ENCODE measurements at places on chromosomes 1 and 21.

GRCh38 chr1:29451368-29451892, 215.1 kb downstream of the PTPRU start:
- DNase-seq, result no peak

- no peak for DNase-seq
Measured at GRCh38 chr1:226711976-226712741, 26.9 kb downstream of the ITPKB start.

GRCh38 chr1:24186711-24186992, 437 bp downstream of the IFNLR1 start:
- no peak for DNase-seq

DNA sequence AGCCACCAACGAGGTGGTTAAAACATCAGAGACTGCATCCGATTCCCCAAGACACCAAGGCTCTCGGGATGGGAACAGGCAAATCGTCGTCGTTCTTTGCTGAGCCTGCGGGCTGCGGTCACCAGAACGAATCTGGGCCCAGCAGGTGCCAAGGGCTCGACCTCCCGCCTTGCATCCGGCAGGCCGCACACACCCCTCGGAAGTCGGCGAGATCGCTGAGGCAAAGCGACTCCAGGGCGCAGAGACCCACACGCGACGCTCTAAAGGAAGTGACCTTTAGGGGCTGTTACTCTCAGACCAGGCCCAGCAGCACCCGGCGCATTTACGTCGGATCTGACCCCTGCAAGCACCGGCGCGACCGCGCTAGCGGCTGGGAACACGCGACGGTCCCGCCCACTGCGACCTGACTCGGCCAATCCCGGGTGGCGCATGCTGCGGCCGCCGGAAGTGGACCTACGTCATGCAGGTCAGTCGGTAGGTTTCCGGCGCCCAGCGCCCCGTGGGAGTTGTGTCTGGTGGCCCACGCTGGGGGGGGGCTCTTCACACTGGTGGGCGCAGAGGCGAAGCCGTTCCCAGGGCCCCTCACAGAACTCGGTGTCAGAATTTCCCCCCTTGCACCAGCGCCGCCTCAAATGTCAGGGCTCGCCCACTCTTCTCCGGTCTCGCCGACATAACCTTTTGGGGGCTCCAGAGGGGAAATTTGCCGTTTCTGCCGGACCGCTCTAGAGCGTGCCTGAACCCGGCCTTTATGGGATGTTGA, 7.5 kb upstream of the PARK7 start:
- DNase-seq, result peak; percentile 82

- DNase-seq, result no peak
Measured at GRCh38 chr1:37400466-37401225, 73.7 kb upstream of the ZC3H12A start.

DNA sequence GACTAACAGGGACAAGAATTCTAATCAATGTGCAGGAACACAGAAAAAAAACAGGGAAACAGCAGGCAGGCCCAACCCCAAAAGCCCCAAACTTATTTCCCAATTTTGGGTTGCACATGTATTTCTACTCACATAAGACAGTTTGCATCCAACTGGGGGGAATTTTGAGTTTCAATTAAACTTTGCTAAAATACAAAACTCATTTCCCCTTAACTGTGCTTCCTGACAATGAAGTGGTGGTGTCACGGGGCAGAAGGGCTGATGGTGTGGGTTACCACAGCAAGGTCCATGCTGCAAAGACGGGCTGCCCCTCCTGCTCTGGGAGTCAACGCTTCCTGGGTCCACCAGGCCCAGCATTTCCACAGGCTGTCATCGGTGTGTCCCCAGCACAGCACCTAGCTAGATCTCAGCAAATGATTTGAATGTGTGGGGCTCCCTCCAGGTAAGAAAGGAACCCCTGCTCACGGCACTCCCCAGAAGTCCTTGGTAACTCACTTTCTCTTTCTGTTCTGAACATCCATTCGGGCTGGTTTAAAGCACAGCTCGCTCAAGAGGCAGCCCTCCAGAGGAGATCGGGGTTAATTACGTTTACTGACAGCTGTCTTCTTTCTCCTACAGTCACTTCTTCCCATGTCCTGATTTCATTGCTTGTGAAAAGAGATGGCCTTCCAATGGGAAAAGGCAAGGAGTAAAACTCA, 27.4 kb downstream of the HIVEP3 start:
- no peak for DNase-seq

GRCh38 chr1:41612953-41613352, 128.5 kb upstream of the EDN2 start:
- DNase-seq, result no peak

- peak; percentile 69 for DNase-seq
Measured at GRCh38 chr1:23718482-23718881, 24.8 kb upstream of the ELOA start.

- DNase-seq, result no peak
Measured at GRCh38 chr1:27770293-27770830, 2.7 kb upstream of the STX12 start.

DNA sequence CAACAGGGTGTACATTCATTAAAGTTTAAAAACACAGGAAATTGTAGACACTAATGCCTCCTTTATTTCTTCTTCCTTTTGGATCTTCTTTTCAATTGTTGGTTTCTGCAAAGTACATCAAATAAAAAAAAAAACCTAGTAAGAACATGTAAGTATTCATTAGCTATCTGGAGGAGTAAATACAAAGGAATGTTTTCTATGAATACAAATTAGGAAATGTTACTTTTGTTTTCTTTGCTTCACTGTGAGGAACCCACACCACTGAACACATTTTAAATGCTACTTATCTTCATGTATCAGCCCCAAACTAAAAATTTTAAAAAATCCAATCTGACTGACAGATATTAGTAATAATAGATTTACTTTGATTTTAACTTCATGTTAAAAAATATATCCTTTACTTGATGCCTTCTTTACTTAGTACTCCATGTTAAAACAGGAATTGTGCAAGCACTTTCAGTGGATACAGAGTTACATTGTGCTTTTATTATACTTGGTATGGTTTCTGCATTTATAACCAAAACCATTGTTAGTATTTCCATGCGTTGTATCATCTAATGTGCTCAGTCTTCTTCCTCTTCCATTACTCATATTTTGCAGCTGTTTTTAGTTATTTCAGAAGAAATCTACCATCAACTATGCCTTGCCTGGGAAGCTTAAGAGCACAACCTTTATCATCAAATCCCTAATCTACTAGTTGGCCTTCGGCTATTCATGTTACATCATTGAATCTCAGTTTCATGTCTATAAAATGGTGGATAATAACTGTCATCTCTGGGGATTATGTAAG, 236.9 kb upstream of the DPYD start:
- peak; percentile 15 for DNase-seq

DNA sequence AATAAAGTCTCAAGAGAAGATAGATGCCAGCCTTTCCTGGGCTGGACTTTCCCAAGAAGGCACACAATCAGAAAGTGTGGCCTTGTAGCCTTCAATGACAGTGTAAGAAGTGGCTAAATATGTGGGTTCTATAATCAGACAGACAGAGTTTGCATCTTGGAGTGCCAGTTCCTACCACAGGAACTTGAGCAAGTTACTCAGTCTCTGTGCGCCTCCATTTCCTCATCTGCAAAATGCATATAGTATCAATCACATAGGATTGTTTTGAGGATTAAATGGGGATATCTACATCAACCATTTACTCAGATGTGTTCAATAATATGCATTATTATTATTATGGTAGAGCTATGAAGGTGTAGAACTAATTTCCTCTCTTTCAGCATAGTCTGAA, 176.8 kb upstream of the PTBP2 start:
- no peak for DNase-seq

GRCh38 chr1:192888574-192888973, 79.7 kb downstream of the RGS2 start:
- DNase-seq, result no peak

DNA sequence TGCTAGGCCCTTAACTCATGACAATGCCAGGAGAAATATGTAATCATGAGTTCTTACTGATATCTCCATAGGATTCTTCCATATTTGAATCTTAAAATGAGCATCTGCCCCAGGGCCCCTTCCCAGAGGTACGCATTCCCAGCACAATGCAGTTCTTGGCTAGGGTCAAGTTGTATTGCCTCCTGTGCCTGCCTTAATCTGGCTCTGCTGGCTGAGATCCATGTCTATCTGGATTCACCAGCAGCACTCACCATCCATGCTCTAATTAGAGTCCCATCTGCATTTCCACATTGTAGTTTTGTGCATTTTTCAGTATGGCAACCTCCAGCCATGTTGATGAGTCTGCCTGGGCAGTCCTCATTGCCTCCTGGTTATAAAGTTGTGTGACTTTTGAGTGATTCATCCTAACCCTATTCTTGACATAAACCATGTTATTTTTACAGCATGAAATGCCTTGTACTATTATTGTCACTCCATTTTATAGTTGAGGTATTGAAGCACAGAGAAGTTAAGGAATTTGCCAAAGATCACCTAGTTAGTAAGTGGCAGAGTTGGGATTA, 55.9 kb downstream of the CAMSAP2 start:
- DNase-seq, result no peak

DNA sequence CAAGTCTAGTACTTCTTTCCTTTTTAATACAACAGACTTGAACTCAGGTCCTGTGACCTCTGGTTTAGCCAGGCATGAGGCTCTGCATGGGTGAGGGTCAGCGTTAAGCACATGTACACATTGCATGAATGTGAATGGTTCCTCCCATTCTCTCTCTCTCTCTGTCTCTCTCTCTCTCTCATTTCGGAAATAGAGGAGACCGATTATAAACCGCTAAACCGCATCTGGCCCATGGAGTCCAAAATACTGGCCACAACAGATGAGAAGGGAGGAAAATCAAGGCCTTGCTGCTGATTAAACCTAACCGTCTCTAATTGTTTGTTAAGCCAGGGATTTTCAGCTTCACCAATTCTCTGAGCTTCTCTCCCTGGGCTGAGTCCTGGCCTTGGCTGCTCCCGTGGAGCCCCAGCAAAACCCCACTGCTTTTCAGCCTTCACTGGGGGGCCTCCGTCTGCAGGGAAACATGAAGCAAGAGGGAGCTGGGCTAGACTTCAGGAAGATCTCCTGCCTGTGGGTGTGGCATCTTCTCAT, 6.6 kb downstream of the RSPO1 start:
- DNase-seq, result no peak

DNA sequence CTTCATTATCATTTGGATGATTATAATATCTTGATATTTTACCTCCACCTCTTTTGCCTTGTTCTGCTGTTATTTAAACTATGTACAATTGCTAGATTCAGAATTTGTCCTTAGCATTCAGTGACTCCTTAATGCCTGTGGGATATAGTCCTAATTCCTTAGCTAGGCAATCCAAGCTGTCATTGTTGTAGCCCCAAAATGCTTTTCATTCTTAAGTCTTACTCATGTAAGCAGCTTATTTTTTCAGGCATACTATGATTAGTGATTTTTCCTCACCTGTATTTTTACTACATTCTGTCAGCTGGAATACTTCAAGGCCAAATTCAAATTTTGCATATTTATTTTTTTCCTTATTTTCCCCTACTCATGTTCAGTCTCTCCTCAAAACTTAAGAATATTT, 13.4 kb downstream of the PKN2 start:
- DNase-seq, result no peak

DNA sequence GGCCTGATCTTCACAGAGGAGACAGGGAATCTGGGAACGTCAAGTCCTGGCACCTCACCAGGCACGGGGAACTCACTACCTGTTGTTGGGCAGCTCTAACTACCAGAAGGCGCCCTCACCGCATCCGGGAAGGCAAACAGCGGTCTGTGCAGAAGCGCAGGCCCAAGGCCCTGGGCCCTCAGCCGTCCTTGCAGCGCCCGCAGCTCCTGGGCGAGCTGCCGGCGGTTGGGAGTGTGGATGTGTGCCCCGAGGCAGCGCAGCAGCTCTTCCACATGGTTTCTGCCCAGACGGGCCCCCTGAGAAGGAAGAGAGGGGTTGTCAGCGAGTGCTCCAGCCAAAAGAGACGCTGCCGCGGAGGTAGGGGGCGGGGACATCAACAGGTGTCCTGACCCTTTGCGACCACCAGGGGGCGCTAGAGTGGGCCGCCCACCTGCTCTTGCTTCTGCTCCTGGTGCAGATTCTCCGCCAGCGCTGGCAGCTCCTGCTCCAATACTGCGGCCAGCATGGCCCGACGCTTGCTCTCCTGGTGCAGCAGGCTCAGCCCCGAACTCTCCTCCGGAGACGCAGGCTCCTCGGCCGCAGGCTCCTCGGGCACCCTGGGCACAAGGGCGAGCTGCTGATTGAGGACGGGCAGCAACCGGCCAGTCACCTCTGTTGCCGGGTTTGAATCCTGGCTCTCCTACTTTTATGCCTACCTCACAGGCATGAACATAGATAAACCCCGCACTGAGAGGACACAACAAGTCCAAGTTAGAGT, 9.3 kb downstream of the MAP3K6 start:
- DNase-seq, result peak; percentile 73

DNA sequence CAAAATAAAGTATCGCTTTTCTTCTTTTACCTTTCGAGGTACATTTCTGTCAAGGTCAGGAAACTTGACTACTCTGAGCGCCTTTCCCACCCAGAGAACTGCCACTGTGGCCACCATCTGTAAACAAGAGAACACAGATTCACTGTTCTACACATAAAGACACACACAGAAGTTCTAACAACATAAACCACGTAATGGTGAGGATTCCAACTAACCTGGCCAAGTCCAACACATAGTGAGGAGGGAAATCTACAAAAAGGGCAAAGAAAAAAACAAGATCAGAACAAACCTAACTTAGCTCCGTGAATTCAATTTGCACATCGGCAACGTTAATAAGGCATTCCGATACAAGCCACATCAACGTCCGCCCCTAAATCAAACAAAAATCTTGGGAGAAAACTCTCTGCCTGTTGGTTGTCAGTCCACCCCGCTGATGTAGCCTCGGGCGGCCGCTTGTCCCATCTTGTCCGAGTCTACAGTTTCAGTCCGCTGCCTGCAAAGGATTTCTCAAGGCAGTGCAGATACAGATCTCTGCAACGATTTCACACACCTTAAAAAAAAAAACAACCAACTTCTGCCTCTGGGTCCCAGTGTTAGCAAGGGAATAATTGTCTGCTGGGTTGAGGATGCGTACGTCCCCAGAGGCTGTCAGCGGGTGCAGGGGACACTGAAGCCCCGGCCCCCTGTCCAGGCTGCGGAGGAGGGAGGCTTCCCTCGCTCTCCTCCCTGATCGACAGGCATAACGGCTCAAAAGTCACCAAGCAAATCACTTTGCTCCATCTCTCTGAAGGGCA, 1.0 kb downstream of the SLC35D1 start:
- DNase-seq, result peak; percentile 28

- no peak for DNase-seq
Measured at GRCh38 chr1:30955448-30956015, 47.0 kb upstream of the SDC3 start.

Data from A673 (cell line).